ENCODE measurements at places on chromosomes 7 and 10.

DNA sequence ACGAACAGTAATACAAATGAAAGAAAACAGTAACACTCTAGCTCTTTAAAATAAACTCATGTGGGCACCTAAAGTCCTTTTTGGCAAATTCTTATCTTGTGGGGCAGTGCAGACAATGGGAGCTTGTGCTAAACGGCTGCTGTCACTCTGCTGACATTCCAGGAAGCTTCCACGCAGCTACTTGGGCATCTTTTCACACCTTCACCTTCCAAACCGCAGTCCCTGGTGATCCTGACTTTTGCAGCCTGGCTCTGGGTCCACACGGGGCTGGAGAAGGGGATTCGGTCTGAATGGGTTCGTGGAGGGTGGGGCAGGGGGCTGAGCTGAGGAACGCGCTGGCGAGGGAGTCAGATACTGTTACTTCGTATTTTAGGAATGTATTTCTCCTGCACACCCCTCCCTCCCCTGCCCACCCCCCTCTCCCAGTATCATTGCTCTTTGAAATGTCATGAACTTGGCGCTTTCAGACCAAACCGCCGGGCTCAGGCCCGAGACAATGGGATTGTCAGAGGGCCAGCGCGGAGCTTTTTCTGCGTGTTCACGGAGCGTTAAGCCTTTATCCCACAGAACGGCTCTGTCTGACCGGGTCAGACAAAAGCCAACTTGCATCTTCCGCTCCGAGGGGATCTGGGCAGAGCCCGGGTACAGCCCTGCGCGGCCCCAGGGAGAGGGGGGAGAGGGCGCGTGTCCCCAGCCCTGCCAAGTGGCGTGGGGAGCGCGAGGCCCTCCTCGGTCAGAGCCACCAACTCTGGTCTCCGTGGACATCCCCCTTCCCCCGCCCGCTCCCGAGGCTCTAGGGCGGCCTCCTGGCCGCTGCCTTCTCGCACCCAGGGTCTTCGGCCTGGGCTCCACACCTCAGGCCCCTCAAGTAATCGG is 76.7 kb upstream of the EN2 start:
- DNase-seq = no peak

DNA sequence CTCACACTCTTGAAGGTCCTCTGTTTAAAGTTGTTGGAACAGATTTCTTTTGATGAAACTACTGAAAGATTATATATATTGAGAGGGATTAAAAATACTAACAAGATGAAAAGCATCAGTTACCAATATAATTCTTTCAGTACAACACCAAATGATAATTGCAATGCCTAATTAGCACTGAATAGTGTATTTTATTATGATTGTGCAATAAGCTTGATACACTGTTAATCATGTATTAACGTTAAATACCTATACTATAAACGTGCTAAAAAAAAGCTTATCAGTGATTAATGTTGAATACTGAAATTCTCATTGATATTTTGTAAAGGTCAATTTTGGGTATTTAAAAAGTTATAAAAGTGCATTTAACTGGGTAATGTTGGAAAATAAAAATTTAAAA is 61.5 kb downstream of the HIBADH start:
- DNase-seq = no peak

DNA sequence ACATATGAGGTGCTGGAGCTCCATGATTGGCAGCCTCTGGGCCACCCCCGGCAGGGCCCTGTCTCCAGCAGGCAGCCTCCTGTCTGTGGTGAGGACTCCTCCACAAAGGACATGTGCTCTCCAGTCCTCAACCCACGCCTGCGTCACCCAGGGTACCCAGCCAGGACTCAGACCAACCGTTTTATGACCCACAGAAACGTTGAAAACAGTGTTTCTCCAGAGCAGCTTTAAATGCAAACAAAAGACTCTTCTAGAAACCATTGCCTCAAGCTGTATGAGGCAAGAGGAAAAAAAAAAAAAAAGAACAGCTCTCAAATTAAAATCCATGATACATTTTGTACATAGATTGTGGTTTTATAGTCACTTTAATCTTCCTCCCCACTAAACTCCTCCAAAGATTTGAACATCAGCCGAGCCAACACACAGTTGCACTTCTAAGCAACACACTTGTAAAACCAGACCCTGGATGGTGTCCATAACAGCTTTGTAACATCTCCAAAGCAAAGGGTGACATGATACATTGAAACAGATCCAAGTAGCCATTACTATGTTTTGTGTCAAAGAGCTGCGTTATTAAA is 175.0 kb upstream of the LYZL2 start:
- DNase-seq = no peak

DNA sequence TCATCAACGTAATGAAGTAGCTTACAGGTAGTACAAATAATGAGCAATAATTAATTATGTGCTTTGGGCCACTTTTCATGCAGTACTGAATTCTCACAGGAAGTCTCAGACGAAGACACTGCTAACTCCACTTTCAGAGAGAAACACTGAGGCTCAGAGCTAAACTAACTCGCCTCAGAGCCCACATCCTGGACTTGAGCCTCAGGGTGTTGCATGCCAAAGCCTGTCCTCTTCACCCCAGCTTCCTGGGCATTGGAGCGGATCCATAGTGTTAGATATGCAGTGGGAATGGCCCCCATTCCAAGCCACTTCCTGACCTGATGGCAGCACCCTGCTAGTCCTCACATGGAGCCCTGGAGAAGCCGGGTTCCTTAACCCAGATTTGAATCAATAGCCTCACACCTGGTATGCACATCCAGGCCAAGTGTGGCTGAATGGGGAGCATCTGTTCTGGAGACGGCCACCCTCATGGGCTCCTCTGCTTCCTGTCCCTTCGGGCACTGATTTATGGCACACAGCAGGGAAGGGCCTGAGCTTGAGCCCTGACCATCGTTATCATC is 265.1 kb upstream of the ZNF32 start:
- no peak for DNase-seq

- DNase-seq = no peak
Measured at GRCh38 chr7:97026715-97027426, 2.2 kb upstream of the DLX5 start.

DNA sequence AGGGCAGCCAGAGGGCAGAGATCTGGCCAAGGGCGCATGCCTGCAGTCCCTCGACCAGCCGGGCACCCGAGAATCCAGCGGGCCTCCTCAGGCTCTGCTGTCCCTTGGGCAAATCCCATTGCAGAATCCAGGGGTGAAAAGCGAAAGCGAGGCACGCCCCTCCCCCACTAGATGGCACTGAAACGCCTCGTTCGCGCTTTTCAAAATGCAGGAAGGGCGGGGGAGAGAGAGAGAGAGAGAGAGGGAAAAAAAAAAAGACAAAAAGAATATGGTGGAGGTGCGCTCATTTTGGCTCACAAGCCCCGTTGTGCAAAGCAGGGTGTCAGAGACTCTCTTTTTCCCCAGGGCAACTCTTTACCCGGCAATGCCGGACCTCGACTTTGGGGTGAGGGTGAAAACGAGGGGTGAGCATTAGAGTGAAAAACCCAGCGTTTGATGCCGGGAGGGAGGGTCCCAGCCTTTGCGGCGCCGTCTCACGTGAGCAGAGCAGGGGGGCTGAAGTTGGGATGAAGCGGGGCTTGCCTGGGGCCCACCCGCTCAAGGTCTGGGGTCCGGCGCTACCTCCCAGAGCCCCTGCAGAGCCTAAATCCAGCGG is 2.5 kb upstream of the TMEM178B start:
- peak; percentile 73 for DNase-seq

GRCh38 chr10:128567551-128567950 is 441.3 kb upstream of the MKI67 start:
- no peak for DNase-seq

- DNase-seq = no peak
Measured at GRCh38 chr10:13773496-13774170, 186.9 kb downstream of the PRPF18 start.

GRCh38 chr10:35059481-35059880 is 30.7 kb downstream of the CUL2 start:
- no peak for DNase-seq

- DNase-seq = no peak
Measured at GRCh38 chr7:74025730-74026129, 2.2 kb upstream of the ELN start.

- no peak for DNase-seq
Measured at GRCh38 chr10:101226491-101227428, 2.5 kb downstream of the LBX1 start.

- DNase-seq = no peak
Measured at GRCh38 chr10:23917251-23917840, 291.6 kb upstream of the KIAA1217 start.

DNA sequence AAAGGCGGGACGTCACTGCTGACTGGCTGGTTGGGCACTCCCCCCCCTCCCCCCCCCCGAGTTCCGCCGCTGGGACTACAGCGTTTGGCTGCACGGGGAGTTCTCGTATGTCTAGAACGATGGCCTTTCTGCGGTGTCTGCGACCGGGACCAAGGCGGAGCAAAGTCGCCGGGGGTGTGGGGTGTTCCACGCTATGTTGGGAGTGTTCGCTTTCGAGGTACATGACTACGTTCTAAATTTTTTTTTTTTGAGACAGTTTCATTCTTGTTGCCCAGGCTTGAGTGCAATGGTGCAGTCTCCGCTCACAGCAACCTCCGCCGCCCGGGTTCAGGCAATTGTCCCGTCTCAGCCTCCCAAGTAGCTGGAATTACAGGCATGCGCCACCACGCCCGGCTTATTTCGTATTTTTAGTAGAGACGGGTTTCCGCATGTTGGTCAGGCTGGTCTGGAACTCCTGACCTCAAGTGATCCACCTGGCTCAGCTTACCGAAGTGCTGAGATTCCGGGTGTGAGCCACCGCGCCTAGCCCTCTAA is 573 bp upstream of the IDI1 start:
- no peak for DNase-seq

DNA sequence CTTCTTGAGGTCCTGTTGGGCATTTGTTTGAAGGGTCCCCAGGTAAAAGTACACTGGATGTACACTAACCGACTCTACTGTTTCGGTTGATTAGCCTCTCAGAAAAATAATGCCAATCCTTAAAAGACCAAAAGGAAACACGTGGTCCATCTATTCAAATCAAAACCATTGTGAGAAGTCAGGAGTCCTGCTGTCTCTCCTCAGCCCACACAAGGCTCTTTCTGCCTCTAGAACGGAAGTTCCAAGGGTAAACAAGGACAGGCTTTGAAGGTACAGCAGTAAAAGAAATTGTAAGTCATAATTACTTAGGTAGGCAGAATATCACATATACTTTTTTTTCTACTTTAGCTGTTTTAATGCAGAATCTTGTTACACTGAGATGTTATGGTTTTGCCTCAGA is 71.7 kb upstream of the TPK1 start:
- DNase-seq = no peak

DNA sequence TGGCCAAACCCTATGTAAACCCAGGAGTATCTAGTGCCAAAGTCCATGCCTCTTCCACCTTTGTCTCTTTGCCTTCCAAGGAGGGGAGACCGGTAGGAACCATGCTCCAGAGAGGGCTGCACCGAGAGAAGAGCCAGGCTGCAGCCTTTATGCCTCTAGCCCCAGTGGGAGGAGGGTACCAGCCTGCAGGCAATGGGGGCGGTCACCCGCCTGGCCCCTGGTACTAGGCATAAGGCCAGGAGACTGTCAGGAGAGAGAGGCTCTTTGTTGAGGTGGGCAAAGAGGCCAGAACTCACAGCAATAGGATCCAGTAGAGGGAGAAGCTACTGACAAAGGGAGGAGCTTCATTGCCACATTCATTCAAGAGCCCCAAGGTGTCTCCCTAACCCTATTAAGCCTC is 146.6 kb upstream of the PDE1C start:
- no peak for DNase-seq

DNA sequence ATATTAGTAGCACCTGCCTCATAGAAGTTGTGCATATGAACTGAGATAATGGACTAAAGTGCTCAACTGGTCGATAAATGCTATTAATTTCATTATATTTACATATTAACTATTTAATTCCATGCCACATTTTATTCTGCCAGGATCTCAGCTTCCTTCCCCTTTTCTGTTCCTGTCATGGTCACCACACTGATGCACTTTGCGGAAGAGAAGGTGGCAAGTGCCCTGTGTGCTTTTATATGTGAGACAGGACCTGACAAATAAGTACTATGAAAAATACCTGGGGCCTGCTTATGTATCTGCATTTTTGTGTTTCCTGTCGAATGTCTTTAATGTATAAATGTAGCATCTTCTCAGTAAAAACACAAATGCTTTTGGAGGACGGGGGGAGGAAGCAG is 12.2 kb downstream of the ATP6V0E2 start:
- no peak for DNase-seq

DNA sequence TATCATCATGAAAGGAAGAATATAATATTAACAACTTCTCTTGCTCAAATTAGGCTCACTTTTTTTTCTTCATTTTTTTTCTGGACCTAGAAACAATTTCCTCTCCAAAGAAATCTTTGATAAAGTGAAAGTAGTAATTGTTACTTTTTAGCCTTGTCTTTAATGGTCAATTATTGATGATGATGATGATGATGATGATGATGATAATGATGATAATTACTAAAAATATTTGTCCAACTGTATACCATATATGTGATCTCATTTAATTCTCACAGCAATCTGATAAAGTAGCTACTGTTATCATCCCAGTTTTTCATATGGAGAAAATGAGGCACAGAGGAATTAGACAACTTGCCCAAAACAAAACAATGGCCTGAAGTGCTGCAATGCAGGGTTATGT is 12.8 kb downstream of the PRKG1 start:
- no peak for DNase-seq

DNA sequence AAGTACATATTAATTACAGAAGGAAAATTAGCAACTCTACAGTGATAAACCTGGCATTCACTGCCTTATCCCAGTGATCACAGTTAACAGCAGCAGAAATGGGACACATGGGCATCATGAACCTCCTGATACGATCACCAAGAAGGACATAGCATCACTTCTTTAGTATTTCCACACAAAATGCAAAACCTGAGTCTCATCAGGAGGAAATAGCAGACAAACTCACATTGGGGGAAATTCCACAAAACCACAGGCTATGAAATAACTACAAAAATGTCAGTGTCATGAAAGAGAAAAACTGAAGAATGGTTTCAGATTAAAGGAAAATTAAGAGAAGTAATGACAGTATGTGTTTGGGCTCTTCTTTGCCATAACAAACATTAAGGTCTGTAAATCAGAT is 12.0 kb upstream of the PURB start:
- no peak for DNase-seq

- DNase-seq = no peak
Measured at GRCh38 chr10:53463539-53463938, 691.0 kb upstream of the MBL2 start.

GRCh38 chr10:113762083-113762482 is 10.6 kb downstream of the PLEKHS1 start:
- no peak for DNase-seq

- peak; percentile 55 for DNase-seq
Measured at GRCh38 chr7:32204361-32205018, 134.3 kb upstream of the PDE1C start.

- no peak for DNase-seq
Measured at GRCh38 chr7:132441935-132442334, 134.3 kb downstream of the PLXNA4 start.

DNA sequence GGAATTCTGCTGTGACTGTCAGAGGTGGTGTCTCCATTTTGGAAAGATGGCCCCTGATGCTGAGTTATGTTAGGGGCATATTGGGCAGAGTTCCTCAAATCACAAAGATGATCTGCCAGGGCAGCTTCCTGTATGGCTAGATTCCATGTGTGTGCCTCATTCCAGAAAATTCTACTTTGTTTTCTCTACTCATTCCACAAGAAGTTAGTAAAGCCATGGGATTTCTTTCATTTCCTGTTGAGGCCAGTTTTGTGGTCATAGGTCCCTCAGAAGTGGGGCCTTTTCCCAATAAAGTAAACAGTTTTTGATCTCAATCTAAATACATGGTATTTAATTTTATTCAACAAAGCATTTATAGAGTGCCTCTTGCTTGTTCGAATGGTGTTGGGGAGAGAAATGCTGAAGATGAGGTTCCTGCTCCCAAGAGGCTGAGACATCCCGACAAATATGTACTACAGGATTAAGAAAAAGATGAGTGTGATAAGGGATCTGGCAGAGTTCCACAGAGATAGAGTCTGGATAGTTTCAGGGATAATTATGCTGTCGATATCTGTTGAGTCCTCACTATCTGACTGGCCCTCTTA is 33.0 kb downstream of the MINDY4 start:
- no peak for DNase-seq

All from D341Med (cell line).